D721Med (cell line): ENCODE measurements at places on chromosomes 6 and 20.

DNA sequence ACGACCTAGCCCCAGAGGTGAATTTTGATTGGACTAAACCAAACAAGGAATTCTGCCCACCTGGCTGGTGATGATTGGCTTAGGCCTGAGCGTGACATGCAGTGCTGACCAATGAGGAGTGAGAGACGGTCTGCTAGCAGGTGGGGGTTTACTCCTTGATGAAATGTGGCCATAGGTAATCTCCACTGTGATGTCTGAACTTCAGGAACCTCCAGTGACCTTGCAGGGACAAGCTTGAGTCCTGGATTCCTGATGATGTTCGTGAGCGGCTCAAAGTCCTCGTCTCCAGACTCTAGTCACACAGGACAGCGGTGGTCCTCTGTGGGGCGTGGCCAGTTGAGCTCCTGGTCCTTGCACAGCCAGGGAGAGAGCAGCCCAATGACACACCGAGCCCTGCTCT lies 8.4 kb downstream of the VSX1 start:
- no peak for DNase-seq

DNA sequence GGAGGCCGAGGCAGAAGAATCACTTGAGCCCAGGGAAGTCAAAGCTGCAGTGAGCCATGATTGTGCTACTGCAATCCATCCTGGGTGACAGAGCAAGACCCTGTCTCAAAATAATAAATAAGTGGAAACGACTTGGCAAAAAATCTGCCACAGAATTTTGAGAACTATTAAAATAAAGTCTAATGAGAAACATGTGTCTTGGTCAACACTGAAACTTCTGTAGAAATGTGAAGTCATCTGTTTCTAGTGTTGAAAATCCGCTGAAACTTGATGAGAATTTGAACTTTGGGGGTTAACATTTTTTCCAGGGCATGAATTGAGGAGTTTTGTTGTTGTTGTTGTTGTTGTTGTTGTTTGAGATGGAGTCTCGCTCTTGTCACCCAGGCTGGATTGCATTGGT lies 29.0 kb upstream of the BCLAF1 start:
- no peak for DNase-seq

DNA sequence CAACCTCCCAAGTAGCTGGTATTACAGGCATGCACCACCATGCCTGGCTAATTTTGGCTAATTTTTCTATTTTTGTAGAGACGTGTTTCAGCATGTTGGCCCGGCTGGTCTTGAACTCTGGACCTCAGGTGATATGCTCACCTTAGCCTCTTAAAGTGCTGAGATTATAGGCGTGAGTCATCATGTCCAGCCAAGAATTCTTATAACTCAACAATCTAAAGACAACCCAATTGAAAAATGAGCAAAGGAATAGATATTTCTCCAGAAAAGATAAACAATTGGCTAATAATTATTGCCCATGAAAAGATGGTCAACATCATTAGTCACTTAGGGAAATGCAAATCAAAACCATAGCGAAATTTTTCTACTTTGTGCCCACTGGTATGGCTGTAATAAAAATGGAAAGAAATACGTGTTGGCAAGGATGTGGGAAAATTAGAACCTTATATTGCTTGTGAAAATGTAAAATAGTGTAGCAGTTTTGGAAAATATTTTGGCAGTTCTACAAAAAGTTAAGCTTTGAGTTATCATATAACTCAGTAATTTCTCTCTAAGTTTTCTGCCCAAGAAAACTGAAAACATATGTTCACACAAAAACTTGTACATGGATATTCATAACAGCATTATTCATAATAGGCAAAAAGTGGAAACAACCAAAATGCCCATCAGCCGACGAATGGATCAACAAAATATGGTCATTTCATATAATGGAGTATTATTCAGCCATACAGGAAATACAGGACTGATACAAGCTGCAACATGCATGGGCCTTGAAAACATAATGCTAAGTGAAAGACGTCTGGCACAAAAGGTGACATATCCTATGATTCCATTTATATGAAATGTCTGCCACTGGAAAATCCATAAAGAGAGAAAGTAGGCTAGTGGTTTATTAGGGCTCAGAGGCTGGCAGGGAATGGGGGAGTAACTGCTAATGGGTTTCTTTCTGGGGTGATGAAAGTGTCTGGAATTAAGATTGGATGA lies 87.8 kb downstream of the UTRN start:
- DNase-seq: no peak

- no peak for DNase-seq
Measured at GRCh38 chr20:2507464-2507863, 1.3 kb downstream of the ZNF343 start.

- no peak for DNase-seq
Measured at GRCh38 chr20:59223182-59223601, 59.6 kb downstream of the ZNF831 start.

DNA sequence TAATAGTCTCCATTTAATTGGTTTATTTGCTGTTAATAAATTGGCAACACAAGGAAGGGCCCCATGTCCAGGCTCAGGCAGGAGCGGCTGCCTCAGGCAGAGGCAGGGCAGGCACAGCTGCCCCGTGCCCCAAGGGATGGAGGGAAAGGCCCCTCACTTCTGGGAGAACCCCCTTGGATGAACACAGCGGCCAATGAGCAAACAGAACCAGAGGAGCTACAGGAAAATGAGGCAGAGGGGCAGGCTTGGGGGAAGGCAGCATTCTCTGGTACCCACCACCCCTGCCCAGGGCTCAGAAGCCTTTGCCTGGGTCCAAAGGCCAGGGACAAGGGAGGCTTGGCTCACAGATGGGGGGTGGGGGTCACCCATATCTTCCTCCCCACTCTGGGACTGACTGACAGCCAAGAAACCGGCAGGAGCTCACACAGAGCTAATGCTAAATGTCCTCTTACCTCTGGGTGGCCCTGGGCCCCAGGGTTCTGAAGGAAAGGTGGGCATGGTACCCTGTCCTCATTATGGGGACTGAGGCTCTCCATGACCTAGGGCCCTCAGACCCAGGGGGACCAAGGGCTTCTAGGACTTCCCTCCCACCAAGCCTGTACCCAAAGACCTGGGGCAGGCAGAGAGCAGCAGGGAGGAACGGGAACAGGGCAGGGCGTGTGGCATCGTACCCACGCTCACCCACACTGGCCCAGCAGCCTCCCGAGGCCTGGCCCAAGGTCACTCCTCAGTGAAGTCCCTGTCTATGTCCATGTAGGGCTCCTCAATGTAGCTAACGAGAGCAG lies 47.0 kb downstream of the MYH7B start:
- DNase-seq: no peak

DNA sequence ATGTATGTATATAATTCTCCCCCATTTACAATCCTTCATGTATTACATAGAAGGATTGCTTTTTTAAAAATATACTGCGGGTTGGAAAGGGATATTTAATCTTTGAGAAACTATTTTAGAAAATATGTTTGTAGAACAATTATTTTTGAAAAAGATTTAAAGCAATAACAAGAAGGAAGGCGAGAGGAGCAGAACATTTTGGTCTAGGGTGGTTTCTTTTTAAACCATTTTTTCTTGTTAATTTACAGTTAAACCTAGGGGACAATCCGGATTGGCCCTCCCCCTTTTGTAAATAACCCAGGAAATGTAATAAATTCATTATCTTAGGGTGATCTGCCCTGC lies 3.6 kb downstream of the FOXC1 start:
- DNase-seq: no peak

GRCh38 chr20:24598996-24599395 lies 129.6 kb downstream of the SYNDIG1 start:
- no peak for DNase-seq

GRCh38 chr6:57224769-57225515 lies 2.8 kb upstream of the RAB23 start:
- DNase-seq: no peak

DNA sequence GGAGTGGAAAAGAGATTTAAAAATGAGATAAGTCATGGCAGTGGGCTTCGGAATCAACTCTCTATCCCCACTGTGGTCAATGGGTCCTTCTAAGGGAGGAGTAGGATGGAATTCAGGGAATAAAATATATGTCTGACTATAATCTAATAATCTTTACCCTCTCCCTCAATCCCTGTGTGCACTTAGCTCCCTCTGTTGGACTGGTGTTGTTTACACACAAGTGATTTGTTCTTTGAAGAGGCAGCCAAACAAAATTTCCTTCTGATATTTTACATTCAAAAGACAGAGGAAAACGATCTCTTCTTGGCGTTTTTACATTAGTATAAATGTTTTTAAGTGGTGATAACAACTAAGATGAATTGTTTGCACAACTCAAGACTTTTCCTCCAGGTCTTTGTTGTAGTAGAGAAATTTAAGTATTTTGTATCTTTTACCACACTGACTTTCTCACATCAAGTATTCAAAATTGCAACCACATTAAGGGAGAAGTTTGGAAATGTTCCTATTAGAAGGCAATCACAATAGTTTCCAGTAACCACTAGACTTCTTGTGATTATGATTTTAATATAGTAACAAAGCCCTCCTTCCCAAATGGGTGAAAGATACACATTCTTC lies 317.8 kb downstream of the CENPW start:
- DNase-seq: no peak

DNA sequence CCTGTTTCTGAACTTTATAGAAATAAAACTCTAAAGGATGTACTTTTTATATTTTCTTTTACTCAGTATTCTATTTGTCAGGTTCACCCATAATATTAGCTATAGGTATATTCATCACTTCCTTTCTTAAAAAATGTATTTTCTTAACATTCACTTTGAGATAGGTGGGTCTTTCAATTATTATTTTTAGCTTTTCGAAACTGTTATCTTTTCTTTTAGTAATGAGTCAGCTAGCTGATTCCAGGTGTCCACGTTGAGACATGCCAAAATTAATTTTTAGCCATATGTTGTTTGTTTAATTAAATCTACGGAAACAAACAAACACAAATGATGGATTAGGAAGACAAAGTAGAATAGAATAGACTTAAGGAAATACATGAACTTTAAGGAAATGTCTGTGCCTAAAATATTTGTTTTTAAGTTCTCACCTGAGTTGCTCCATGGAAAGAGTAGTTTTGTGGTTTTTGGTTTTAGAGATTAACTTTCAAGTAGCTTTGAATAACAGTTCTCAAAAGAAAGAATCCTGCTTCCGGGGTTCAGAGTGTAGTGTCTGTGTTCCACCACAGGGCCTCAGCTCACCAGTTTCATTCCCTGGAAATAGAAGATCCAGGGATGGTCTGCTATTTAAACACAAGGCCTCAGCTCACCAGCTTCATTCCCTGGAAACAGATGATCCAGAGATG lies 435.0 kb downstream of the HAO1 start:
- DNase-seq: no peak

DNA sequence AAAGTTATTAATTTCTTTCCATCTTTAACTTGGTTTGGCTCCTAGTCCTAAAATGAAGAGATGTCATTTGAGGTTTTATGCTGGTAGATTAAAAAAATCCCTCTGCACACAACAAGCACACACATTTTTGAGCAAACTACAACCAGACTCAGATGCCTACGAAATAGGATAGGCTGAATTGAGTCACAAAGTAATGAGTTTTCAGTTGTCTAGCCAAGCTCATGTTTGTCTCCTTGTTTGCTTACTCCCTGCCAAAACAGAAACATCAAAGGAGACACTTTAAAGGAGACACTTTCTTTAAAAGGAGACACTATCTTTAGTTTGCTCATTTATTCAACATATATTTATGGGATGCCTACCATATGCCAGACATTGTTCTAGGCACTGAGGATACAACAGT lies 56.2 kb downstream of the TPBG start:
- DNase-seq: no peak

- no peak for DNase-seq
Measured at GRCh38 chr6:111985202-111985731, 68.6 kb upstream of the CCN6 start.

DNA sequence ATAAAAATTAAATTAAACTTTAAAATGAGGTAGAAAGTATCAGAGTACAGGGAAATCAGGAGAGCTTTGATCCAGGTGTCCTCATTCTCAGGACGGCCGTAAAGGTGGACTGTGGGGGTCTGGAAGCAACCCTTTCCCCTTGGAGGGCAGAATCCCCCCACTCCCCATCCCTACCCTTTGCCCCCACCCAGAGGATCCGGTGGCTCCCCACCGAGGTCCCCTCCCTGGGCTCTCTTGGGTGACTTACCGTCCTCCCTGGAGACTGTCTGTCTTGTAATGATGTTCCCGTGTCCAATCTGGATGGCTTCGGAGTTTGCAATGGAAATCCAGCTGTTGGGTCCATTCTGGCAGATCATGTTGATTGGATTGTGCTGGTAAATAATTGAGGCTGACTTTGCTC lies 7.3 kb downstream of the ZBP1 start:
- DNase-seq: no peak

GRCh38 chr6:155882527-155883333 lies 427.1 kb upstream of the NOX3 start:
- no peak for DNase-seq

GRCh38 chr20:4726710-4727397 lies 5.1 kb downstream of the PRND start:
- DNase-seq: no peak

DNA sequence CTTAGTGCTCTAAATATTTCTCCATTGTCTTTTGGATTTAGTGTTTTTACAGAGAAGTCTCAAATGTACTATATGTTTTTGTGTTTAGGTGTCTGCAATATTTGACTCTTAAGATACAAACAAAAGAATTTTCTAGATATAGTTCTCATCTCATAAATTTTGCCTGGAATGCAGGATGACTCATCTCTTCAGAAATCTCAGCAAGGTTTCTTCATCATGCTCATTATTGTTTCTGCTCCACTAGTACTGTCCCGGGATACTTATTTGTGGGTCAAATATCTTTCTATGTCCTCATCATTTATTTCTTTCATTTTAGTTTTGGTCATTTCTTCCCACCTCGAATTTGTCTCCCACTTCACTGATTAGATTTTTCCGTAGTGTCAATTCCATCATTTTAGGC lies 9.5 kb downstream of the AHI1 start:
- DNase-seq: no peak

DNA sequence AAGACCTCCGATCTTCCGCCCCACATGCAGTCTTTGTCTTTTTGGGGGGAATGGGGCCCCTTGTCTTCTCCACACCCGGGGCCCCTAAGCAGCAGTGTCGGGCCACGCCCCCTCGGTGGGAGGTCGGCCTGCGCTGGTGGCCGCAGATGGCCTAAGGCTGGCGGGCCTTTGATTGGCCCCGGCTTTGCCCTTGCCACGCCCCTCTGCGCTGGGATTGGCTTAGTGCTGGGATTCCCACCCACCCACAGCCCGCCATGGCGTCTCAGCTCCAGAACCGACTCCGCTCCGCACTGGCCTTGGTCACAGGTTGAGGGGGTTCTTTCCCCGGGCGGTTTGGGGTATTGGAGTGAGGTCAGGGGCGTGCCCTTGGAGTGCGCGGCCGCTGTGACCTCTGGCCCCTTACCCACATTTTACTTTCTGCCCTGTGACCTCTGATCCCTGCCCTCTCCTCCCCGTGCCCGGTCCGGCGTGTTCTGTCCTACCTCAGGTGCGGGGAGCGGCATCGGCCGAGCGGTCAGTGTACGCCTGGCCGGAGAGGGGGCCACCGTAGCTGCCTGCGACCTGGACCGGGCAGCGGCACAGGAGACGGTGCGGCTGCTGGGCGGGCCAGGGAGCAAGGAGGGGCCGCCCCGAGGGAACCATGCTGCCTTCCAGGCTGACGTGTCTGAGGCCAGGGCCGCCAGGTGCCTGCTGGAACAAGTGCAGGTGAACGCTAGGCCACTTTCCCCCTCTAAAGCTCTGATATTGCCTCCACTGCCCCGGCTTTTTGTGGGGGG lies at the start of gene HSD17B8:
Gene HSD17B8 (plus strand): TSS at position 241 of the 776 bp plus-strand sequence. CDS start 14 bp downstream, at position 255.
- DNase-seq: peak; percentile 99

- DNase-seq: no peak
Measured at GRCh38 chr6:42761287-42762067, 15.6 kb upstream of the TBCC start.
